ENCODE measurements at places on chromosomes 5 and 9.

- DNase-seq: no peak
Measured at GRCh38 chr5:96157077-96157780, 195.6 kb upstream of the ELL2 start.

- DNase-seq: no peak
Measured at GRCh38 chr9:134683714-134684374, 42.2 kb downstream of the COL5A1 start.

DNA sequence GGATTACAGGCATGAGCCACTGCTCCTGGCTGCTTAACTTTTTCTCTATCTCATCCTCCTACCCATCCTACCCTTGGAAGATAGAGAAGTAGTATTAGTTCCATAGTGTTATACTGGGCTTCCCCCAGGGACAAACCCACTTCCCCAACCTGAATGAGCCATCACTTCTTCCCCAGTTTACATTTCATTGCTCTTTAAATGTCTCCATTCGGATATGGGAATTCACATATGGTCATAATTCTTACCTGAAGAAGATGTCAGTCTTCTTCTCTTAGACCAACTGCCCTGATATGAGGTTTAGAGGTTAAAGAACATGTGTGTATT lies 1.9 kb downstream of the CD274 start:
- DNase-seq: no peak

GRCh38 chr5:154559398-154560276 lies 81.6 kb upstream of the HAND1 start:
- DNase-seq: no peak

DNA sequence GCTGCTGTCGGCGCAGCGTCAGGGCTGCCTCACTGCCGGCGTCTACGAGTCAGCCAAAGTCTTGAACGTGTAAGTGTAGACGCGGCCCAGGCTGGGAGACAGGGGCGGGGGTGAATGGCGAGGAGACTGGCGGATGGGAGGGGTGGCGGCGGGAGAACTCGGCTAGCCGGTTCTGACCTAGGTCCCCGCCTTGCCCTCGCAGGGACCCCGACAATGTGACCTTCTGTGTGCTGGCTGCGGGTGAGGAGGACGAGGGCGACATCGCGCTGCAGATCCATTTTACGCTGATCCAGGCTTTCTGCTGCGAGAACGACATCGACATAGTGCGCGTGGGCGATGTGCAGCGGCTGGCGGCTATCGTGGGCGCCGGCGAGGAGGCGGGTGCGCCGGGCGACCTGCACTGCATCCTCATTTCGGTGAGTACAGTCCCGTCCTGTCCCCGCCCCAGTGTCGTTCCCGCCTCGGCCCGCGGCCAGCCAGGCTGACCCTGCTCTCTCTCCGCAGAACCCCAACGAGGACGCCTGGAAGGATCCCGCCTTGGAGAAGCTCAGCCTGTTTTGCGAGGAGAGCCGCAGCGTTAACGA lies 745 bp downstream of the GADD45G start:
- peak; percentile 43 for DNase-seq

- no peak for DNase-seq
Measured at GRCh38 chr9:126157826-126158587, 168.6 kb upstream of the MVB12B start.

- DNase-seq: no peak
Measured at GRCh38 chr5:76664079-76664478, 40.9 kb upstream of the F2RL2 start.

DNA sequence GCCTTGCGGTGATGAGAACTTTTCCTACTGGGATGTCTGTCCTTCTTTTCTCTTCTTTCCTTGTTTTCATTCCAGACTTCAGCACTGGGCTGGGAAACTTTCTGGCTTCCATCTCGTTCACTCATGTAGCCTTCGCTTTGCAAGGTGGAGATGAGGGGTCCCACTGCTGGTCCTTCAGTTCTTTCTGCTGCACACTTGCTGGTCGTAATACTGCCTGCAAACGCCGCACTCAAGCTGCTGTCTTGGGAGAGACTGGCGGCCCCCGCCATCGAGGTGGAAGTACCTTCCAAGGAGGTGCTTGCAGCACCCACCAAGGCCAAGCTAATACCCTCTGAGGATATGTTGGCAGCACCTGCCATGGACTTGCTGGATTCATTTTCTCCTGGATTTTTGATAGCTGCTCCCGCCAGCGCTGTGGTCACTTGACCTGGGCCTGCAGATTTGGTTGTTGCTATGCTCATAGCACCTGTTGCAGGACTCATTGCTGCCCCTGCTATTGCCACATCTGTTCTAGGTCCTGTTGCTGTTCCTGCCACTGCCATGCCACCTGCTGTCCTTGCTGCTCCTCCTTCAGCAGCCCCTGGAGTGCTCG lies 3.0 kb downstream of the GARIN3 start:
- DNase-seq: no peak

GRCh38 chr9:76642701-76643209 lies 121.5 kb upstream of the PCA3 start:
- no peak for DNase-seq

GRCh38 chr9:105475302-105475701 lies 27.5 kb downstream of the FSD1L start:
- no peak for DNase-seq

GRCh38 chr5:66616520-66617225 lies 20.5 kb downstream of the MAST4 start:
- no peak for DNase-seq

- no peak for DNase-seq
Measured at GRCh38 chr5:168481330-168481788, 4.9 kb upstream of the RARS1 start.

DNA sequence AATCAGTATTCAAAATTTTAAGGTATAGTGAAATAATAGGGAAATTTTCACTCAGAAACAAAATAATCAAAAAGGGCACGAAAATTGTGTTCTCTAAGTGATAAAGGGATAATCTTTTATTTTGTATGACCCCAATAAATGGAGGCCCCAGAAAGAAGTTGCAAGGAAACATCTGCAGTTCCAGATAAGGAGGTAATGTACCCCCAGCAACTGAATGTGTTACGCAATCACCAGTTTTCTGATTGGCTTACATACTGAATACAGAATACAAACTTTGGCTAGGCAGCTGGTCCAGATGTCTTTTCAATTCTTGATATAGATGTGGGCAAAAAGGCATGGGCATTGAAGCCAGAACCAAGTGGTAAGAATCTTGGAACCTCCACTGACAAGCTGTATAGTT lies 1.7 kb upstream of the TOPORS start:
- DNase-seq: no peak
